ENCODE measurements at places on chromosomes 12 and 14.

- DNase-seq, result no peak
Measured at GRCh38 chr14:99529899-99530298, 48.7 kb downstream of the CCNK start.

DNA sequence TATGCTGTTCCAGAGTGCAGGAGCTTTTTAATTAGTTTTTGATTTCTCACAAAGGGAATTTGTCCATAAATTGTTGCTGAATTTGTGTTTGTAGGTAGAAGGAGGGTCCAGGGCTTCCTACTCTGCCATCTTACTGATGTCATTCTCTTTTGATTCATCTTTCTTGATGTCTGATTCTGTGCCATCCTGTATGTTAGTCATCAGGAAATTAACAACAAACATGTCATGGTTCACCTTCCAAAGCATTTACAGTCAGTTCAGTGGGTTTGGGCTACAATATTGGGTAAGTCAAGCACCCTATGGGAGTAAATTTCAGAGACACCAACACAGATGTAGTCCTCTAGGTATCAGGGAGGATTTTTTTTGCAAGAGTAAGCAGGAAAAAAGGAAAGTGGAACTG, 135.2 kb upstream of the SLC38A2 start:
- DNase-seq, result no peak

DNA sequence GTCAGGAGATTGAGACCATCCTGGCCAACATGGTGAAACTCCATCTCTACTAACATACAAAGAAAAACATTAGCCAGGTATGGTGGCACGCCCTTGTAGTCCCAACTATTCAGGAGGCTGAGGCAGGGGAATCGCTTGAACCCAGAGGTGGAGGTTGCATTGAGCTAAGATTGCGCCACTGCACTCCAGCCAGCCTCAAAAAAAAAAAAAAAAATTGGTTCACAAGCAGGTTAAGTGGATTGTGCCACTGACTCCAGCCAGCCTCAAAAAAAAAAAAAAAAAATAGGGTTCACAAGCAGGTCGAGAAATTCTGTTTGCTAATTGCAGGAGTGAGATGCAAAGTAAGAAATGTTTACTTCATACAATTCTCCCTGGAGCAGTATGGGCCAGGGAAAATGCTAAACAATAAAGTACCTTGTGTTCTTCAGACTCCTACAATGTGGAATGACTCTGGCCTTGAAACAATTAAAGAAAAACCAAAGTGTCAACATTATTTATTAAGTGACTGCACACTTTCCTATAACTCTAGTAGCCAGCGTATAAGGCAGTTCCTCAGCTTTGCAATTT, 6.1 kb downstream of the EDDM3B start:
- no peak for DNase-seq

DNA sequence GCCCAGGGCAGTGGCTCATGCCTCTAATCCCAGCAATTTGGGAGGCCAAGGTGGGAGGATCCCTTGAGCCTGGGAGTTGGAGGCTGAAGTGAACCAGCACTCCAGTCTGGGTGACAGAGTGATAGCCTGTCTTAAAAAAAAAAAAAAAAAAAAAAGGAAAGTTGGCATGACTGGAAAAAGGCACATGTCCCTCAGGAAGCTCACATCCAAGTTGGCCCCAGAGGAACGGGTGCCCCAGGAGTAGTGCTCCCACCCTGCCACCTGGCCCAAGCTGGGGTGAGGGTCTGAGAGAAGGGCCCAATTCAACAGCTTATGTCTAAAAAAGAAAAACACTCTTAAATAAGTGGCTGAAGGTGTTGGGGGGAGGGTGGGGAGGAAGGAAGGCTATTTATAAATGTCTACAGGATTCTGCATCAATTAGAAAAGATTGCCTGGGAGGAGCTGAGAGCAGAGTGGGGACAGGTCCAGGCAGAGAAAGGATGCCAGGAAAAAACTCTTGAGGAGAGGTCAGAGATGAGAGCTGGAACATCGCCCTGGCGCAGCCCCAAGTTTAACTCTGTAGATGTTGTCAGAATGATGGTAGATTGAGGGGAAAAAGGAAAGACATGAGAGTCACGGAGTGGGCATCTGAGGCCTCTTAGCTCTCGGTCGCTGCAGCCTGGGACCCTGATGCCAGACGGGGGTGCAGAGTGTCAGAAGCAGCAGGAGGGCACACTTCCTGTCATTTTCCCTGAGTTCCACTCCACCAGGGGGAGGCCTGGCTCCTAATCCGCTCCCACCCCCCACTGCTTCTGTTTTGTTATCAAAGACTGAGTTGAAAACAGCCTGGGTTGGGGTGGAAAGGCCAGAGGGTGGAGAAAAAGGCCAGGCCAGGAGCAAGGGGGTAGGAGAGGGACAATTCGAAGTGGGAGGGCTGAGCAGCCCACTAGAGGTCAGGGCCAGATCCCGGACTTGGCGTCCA, 7.3 kb downstream of the SPRYD3 start:
- no peak for DNase-seq

- no peak for DNase-seq
Measured at GRCh38 chr12:76766161-76766560, 2.2 kb downstream of the ZDHHC17 start.

DNA sequence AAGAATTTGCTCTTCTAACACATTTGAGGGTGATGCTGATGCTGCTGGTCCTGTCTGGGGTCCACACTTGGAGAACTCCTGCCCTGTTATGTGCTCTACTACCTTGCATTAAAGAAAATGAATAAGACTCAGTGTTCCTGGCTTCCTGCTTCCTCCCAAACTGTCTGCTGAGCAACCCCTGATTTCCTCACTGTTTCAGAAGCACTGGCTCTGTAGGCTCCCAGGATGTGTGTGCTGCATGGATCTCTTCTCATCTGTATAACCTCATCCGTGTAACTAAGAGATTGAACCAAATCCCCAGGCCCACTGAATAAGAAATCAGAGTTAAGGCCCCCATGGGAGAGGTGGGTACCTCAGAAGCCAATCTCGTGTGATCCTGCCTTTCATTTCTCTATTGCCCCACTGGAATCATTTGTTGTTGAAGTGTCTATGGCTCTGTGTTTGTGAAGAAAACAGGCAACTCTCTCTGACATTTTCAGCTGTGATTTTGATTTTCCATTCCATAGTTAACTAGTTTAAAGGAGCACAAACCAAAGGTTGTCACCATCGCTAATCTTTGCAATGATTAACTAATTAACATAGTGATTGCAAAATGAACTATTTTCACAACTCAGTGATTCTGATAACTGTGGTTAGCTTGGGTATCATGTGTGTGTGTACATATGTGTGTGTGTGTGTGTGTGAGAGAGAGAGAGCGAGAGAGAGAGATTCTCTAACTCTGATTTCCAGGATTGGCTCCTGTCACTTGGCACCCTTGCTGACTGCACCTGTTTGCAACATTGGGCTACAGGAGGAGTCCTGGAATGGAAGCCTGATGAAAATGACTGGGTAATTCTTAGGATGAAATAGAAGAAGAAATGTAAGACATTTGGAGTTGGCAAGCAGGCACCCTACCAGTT, 196.2 kb downstream of the SLC38A4 start:
- DNase-seq, result no peak

DNA sequence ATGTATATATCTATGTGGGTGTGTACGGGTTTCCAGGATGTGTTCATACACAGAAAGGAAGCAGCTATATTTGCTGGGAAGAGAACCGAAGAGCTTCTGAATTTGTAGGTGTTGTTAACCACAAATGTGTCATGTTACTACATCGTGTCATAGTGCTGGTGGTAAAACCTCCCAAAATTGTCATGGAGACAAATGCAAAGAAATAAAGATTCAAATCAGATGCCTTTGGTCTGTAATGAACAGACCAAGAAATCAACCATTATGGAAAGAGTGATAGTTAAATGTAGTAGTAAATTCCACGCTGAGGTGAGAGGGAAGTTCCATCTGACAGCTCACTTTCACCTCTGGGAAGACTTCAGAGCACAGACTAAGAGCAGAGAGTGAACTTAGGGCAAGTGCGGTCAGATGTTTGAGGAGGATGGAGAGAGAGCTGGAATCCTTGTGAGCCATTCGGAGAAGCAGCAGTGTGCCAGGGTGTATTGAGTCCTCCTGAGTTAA, 487.5 kb downstream of the TMEM121 start:
- DNase-seq, result no peak

DNA sequence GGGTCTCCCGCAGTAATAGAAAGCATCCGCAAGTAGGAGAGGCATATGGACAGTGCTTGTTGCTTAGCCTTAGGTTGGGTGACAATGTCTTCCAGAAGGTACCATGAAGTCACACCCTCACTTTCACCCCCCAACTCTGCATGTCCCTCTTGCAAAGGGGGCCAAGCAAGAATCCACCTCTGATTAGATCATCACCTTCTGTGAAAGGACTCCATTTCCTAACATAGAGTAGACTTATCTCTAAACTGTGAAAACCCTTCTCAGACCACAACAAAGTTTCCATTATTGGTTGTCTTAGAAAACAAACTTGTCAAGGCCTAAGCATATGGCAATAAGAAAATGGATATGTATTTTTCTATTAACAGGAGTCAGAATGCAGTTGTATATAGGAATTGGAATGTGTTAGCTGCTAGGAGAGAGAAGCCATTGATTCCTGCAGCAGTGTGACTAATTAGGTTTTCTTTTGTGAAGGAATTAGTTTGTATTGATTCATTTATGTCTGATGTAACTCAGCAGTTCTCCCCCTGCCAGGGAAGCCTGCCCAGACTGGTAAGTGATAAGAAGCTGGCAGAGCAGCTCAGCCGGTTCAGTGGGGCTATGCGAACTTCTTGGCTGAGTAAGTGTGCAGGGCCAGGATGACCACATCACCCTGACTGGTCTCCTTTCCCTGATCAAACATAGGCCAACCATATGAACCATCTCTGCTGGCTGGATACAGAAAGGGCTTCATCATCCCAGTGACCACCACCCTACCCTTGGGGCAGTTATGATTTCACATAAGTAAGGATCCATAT, 107.3 kb upstream of the CCDC196 start:
- no peak for DNase-seq

DNA sequence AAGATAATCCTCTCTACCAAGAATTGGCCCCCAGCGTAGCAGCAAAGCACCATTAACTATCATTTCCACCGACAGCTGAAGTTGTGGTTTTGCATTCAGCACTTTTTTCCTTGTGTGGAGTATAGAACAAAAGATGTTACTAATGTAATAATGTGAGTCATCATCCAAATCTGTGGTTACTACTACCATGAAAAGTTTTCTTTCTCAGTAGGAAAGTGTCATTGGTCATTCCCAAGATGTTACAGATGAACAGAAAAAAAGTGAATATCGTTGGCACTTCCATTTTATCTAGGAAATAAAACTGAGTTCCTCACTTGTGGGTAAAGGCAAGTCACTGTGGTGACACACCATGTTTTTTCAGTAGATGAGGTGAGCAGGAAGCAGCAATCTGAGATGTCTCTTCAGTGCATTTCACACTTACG, 30.3 kb upstream of the IFNG start:
- DNase-seq, result peak; percentile 34

GRCh38 chr14:21711360-21711961, 37.8 kb upstream of the OR4E1 start:
- DNase-seq, result peak; percentile 4

GRCh38 chr12:96495155-96495554, 5.8 kb downstream of the CFAP54 start:
- no peak for DNase-seq

- no peak for DNase-seq
Measured at GRCh38 chr12:99436584-99436983, 211.0 kb upstream of the GARIN6 start.

- DNase-seq, result peak; percentile 91
Measured at GRCh38 chr14:96053600-96054381, 14.6 kb downstream of the C14orf132 start.

- no peak for DNase-seq
Measured at GRCh38 chr12:100926669-100927248, 132.2 kb downstream of the ANO4 start.

DNA sequence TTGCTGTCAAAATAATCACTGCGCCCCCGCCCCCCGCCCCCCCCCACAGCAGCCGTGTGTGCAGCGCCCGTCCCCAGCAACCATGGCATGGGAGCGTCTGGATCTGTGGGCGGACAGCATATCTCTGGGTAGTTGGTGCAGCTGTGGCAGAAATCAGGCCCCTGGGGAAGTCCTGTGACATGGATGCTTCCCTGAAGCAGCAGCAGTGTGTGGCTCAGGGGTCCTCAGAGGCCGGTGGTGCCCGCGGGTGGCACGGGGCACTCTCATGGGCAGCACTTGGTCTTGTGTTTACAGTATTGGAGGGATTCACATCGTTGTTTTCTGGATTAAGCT, 19.2 kb downstream of the XRCC3 start:
- no peak for DNase-seq

GRCh38 chr12:1805441-1806081, 14.8 kb upstream of the LRTM2 start:
- no peak for DNase-seq

GRCh38 chr14:65496178-65496993, 83.9 kb downstream of the FUT8 start:
- DNase-seq, result no peak

- DNase-seq, result no peak
Measured at GRCh38 chr12:71594214-71594948, 69.3 kb downstream of the ZFC3H1 start.

GRCh38 chr12:47033789-47034555, 45.4 kb upstream of the PCED1B start:
- DNase-seq, result no peak

GRCh38 chr12:42180990-42181596, 36.4 kb upstream of the GXYLT1 start:
- DNase-seq, result no peak

GRCh38 chr12:132143336-132144071, 615 bp downstream of the DDX51 start:
- DNase-seq, result no peak

- DNase-seq, result no peak
Measured at GRCh38 chr14:99718031-99718810, 34.1 kb downstream of the CYP46A1 start.

GRCh38 chr14:62117010-62117750, 355.0 kb downstream of the SNAPC1 start:
- no peak for DNase-seq

DNA sequence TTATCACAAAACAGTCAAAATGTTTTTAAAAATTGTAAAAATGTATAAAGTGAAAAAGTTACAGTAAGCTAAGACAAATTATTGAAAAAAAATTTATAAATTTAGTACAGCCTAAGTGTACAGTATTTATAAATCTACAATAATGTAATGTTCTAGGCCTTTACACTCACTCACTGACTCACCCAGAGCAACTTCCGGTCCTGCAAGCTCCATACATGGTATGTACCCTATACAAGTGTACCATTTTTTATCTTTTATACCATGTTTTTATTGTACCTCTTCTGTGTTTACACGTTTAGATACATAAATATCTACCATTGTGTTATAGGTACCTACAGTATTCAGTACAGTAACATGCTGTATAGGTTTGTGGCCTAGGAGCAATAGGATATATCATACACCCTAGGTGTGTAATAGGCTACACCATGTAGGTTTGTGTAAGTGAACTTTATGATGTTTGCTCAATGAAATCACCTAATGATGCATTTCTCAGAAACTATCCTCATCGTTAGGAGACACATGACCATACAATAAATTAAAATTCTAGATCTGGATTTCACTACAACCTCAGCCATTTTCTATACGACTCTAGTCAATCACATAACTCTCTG, 66.8 kb downstream of the TXNDC16 start:
- no peak for DNase-seq
